ENCODE measurements at places on chromosomes 1 and 21.

GRCh38 chr1:210600421-210601159 is 271.9 kb downstream of the HHAT start:
- no peak for DNase-seq

GRCh38 chr1:227415115-227415790 is 97.0 kb upstream of the CDC42BPA start:
- DNase-seq = no peak

DNA sequence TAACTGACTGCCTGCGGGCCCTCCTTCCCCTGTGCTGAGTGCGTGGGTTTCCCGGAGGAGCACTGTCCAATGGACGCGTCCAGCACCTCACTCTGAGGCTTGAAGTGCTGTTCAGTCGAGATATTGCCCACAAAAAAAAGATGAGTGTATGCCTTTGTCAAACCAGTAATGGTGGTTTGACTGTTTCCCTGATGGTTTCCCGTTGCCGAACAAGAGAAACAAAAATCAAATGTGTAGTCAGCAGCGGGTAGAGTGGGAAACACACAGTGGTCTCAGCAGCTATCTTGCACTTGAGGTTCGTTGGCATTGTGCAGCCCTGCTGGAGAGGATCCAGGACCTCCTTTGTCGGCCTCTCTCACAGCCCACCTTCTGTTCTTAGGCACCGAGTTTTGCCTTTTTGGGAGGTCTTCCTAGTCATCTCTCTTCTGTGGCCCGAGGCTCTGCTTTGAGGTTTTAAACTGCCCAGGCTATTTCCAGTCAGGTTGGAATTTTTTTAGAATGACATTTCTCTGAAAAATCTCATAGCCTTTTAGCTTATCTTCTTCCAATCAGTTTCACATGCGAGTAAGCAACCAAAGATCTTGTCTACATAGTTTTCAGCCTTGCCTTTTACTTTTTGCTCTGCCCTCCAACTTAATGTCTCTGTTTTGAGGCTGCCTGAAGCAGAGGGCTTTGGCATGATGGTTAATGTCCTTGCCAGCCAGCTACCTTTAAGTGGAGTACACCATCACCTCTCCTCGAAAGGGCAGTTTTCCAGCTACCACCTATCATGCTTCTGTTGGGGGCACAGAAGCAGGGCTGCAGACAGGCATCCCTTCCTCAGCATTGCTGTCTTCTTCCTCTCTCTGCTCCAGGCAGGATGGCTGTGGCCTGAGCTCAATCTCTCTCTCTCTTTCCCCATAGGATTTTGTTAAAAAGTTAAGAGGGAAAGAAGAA is 132.3 kb downstream of the URB2 start:
- DNase-seq = no peak

DNA sequence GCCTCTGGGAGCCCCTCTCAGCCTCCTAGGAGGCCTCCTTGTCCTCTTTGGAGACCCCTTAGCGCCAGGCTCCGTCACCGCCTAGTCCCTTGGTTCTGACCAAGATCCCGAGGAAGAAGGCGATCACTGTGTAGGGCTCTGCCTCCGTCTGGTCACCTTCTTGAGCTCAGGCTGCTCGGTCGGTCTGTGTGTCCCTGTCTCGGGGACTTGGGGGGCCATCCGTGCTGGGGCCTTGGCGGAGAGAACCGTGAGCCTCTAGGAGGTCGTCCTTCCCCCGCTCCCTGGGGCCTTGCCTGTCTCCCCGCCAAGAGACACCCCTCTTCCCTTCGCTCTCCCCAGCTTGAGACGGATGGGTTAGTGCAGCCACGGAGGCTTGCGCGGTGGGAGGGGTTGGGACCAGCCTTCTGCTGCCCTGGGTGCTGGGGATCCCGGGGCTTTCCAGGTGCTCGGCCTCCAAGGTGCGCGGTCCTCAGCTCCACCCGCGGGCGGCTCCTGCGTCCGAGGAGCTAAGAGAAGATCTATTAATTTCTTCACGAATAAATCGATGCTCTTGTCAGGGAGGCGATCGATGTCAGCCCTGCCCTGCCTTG is 701 bp upstream of the INSRR start:
- no peak for DNase-seq

GRCh38 chr21:36700295-36700970 is 1.5 kb downstream of the SIM2 start:
- no peak for DNase-seq

- DNase-seq = no peak
Measured at GRCh38 chr1:86339014-86339812, 56.9 kb downstream of the ODF2L start.

GRCh38 chr21:14617871-14618270 is 71.8 kb upstream of the SAMSN1 start:
- DNase-seq = no peak

DNA sequence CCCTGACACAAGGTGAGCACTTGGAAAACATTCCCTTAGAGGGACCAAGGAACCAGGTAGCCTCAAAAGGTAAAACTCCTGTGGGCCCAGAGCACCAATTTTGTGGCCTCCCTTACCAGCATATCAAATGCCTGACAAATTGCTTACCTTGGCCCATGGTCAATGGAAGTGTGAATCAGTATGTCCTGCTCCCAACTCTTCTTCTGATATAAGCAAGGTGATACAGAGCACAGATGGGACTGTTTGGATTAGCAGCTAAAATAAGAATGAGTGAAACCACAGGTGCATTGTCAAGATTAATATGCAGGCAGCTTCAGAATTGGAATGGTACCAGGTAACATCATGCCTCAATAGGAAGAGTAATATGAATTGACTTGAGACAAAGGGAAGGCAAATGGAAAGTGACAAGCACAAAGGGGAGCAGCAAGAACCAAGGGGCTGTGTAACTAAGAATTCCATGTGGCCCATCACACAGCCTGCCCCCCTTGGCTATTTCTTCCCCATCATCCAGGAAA is 156.8 kb upstream of the KCND3 start:
- no peak for DNase-seq

DNA sequence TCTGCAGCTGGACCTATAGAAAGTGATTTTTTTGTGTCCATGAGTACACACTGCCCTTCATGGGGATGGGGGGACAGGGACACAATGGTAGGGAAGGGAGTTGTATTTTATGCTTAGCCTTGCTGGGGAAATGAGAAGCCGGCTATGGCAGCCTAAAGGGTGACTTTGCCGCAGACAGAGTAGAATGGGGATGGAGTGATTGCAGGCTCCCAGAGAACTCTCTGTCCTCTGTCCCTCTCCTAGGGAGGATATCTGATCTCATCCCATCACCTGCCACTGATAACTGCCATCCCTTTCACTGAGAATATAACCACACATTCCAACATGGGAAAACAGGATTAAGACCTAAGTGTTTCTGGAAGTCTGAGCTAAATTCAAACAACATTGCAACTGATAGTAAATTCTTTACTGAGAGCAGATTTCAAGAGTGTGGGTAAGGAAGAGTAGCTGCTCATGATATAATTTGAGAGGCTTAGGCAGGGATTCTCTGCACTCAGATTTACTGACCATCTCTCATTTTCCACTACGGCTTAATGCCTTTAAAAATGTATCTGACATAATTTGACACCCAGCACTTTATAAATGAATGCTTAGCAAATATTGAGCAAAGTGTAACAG is 13.9 kb downstream of the SH2D1B start:
- DNase-seq = no peak

DNA sequence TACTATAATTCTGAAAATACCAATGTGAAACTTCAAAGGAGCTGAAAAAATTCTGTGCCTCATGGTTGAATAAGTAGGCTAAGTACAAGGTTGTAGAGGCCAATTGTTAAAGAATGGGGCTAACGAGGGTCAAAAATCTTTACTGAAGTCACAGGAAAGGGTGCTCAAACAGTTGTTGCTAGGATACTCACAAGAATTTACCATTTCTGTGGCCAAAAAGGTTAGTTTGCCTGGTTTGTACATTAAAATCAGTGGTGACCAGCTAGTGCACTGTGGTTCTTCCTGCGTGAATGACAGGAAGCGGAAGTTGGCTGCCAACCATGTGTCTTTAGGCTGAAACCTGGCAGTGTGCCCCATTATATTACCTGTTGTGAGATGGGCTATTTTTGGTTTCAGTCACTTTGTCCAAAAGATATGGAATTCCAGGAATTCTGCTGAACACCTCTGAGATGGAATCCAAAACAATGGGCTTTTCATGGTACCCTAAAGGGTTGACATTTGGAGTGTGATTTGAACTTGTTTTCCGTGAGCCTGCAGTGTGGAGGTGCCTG is 13.5 kb downstream of the MAP3K21 start:
- no peak for DNase-seq

GRCh38 chr1:156096640-156097391 is 14.6 kb upstream of the MEX3A start:
- DNase-seq = peak; percentile 66

GRCh38 chr1:171748651-171749050 is 6.8 kb upstream of the VAMP4 start:
- DNase-seq = no peak

DNA sequence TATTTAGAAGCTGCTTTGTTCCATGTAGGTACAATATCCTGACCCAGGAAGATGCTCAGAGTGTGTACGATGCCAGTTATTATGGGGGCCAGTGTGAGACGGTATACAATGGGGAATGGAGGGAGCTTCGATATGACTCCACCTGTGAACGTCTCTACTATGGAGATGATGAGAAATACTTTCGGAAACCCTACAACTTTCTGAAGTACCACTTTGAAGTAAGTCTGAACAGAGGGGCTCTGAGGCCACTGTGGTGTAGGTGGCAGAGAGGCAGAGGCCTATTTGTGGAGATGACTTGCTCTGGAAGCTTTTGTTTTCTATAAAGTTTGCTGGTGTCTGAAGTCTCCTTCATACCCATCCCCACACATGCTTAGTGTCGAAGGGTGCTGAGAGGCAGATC is 26.8 kb downstream of the C8A start:
- DNase-seq = no peak
